ENCODE measurements at places on chromosomes 1 and 21. TPM values are rescaled to one million over a fixed set of nuclear protein-coding genes. Genes with fewer than 3 reads are reported as not detected.

Gene DNALI1
- 0.08 TPM for total RNA-seq

Gene VSIG8
- total RNA-seq: not detected

Gene OR2T29
- total RNA-seq: not detected

GRCh38 chr1:30330644-30331043 is 392.7 kb downstream of the MATN1 start:
- DNase-seq: no peak

Gene DYRK3
- 8.2 TPM for total RNA-seq

Gene INAVA
- not detected for total RNA-seq

- DNase-seq: no peak
Measured at GRCh38 chr21:39003982-39004633, 179.1 kb downstream of the PSMG1 start.

- no peak for DNase-seq
Measured at GRCh38 chr1:205519541-205520131, 15.2 kb downstream of the CDK18 start.

GRCh38 chr1:63705078-63705477 is 68.7 kb upstream of the ROR1 start:
- DNase-seq: no peak

Gene F13B
- total RNA-seq: not detected

Gene GPX7
- 32.8 TPM for total RNA-seq

- DNase-seq: no peak
Measured at GRCh38 chr21:43953021-43953420, 59.1 kb upstream of the TRAPPC10 start.

All from naive thymus-derived CD4-positive, alpha-beta T cell (primary cell).